ENCODE measurements at places on chromosomes 11 and 22. TPM values are rescaled to one million over a fixed set of nuclear protein-coding genes. Genes with fewer than 3 reads are reported as not detected.

The LINC01488 gene
- not detected for total RNA-seq

GRCh38 chr11:114746013-114746412 is 67.7 kb downstream of the NXPE2 start:
- DNase-seq, result no peak

The CDPF1 gene
- total RNA-seq, result 2.9 TPM

The PIWIL4 gene
- total RNA-seq, result 4.6 TPM

- DNase-seq, result no peak
Measured at GRCh38 chr22:45291931-45292290, 7.2 kb downstream of the UPK3A start.

DNA sequence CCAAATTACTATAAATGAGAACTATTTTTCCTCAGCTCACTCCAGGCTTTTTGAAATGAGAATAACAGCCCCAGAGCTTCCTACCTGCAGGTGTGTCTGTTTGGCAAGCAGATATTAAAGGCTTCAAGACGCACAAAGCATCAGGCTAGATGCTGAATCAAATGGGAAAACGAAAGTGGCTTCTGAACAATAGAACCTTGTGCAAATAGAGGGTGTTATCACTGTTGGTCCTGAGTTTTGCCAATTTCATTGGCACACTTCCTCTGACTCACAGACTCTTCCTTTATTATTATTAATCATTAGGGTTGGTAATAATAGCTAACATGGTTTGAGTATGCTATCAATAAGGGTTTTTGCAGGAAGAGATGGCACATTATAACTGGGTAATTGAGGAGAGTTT is 13.4 kb downstream of the SYT13 start:
- no peak for DNase-seq
